Activated CD8-positive, alpha-beta memory T cell treated with anti-CD3 and anti-CD28 coated beads, Interleukin-2, amount 50 U/mL, for 4 hours (primary cell): ENCODE measurements at places on chromosomes 11 and 22.
A peak's percentile ranks its signal among the peaks of the same experiment; 100 is the strongest.

DNA sequence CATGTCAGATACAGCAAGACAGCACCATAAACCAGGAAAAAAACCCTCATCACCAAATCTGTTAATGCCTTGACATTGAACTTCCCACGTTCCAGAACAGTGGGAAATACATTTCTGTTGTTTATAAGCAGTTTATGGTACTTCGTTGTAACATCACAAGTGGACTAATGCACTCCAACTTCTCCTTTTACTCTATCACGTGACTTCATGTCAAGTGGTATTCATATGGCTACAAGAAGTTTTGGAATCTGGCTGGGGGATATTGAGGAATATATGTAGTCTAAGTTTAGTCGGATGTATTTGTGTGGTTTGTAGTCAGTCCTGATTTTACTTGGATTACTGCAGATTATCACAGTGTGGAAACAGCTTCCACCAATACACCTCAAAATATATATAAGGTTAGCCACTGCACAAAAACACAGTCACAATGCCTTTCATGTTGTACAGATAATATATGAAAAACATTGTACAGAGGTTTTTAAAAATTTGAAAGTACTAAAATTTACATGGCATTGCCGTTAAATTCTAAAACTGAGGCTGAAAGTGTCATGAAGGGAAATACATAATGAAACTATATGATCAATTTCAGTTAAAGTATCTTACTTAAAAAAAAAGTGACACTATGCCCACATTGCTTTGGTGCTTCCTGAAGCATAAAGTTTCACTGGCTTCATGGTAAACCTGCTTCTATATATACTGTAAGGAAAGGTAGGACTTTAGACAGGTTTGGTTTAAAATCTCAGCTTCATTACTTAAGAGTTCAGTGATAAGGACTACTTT, 134.1 kb downstream of the CASP12 start:
- DNase-seq, result no peak

GRCh38 chr11:107397357-107397756, 60.3 kb downstream of the CWF19L2 start:
- DNase-seq, result no peak

DNA sequence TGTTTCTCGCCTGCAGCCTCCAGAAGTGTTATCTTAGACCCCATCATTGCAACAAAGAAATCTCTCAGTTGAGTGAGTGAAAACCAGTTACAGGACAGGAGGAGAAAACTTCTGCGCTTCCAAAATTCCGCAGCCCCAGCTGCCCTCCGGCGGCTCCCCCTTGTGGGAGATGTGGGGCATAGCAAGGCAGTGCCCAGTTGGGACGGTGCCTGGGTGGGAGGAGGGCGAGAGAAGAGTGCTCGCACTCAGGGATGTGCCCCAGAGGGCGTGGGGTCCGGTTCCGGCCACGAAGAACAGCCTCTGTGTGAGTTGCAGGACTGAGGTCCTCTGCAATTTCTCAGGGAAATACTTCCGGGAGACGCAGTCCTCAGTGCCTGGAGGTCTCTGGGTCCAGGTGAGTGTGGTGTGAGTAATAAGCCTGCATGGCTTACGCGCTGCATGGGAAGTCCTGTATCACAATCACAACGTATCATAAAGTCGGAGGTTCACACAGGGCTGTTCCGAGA, 87.0 kb upstream of the BLID start:
- peak; percentile 14 for DNase-seq

GRCh38 chr11:33291004-33291777, 34.0 kb downstream of the HIPK3 start:
- DNase-seq, result no peak

GRCh38 chr11:76700177-76701100, 29.9 kb upstream of the LRRC32 start:
- DNase-seq, result no peak

DNA sequence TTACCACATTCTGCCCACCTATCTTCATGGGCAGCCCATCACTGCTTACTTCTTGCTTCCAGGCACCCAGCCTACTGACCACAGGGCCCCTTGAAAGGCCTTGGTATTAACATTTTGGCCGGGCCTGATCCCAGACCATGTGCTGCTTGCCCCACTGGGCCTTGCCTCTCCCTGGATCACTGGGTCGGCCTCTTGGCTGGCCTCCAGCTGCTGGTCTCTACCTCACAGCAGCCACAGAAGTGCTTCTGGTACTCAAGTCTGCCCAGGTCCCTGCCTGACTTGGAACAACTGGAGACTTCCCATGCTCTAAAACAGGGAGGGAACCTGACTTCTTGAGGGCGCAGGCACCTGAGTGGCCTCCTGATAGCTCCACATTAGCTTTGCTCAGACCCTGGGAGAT, 63.6 kb downstream of the THAP12 start:
- DNase-seq, result no peak

DNA sequence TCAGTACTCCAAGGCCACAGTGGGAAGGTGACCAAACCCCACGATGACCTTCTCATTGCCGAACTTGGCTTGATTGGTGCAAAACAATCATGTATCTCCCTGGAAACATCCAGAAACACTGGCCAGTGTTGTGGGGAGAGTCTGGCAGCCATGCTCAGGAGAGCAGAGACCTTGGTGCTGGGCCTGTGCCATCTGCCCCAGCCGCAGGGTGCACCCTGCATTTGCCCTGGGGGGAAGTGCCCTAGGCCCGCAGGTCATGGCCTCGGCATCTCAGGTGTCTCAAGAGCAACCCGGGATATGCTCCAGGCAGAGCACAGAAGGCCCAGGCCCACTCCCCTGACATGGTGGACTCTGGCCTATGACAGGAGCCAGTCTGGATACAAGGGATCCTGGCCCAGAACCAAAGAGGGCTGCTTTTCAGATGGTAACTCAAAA, 23.7 kb downstream of the ARVCF start:
- no peak for DNase-seq

DNA sequence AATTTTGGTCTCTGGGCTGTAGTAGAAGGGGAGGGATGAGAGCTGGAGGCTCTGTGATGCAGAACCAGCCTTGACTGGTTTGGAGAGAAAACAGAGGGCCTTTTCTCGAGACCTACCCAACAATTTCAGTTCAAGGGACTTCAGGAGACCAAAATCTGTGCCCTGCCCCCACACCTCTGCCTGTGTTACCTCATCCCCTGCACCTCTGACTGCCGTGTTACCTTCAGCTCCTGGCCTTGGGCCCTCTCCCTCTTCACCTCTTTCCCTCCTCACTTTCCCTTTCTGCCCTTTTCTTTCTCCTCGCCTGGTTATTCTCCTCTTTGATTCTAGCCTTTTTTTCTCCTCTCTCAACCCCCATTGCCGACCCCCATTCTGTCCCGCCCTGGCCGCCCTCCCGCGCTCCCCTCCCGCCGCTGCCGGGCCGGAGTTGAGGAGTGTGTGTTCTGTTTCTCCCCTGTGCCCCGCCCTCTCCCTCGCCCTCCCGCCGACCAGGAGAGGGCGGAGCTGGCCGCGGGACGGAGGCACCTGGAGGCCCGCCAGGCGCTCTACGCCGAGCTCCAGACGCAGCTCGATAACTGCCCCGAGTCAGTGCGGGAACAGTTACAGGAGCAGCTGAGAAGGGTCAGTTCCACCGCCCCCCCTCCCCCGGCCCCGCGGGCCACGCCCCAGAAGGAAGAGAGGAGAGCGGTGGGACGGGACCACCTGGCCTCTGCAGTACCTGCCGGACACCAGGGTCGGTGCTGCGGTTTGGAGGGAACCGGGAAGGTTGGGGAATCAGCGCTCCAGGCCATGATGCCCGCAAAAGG, 27.2 kb downstream of the PHLDB1 start:
- DNase-seq, result no peak

GRCh38 chr11:35486934-35487333, 38.5 kb downstream of the PAMR1 start:
- DNase-seq, result no peak

DNA sequence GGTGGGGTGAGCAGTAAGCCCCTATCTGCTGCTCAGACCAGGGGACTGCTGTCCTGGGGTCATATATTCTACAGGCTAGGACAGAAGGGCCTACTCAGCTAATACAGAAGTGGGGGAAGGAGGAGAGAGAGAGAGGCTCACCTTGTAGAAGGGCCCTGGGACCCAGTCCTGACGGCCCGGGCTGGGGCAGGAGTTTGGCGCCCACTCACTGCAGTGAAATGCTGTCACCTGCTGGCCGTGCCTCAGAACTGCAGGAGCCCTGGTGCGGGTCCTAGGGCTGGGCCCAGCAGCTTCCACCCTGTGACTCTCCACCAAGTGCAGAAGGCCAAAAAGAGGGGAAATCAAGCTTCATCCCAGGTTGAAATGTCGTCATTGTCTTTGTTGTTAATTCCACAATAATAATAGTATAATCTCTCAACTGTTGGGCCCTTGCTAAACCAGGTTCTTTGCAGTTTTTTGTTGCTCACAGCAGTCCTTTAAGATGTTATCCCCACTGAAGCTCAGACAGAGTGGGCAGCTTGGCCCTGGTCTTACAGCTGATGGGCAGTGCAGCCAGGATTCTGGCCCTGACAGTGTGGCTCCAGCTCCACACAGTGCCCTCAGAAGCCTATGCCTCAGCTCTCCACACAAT, 29.6 kb downstream of the TRIM29 start:
- DNase-seq, result peak; percentile 53

DNA sequence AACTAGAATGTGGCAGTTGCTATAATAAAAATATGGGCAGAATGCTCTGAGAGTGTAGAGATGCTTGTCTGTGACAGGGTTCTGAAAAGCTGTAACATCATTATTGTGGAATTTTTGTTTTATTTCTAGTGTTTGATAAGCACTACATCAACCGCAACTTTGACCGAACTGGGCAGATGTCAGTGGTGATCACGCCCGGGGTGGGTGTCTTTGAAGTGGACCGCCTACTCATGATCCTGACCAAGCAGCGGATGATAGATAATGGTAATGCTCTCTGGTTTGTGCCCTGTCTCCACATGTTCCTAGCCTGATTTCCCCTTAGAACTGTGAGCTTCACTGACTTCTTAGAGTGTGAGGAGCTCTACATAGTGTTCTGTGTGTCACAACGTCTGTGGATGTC, 48.8 kb downstream of the DEPDC5 start:
- DNase-seq, result no peak

- DNase-seq, result no peak
These were observed 16.6 kb downstream of the GALNT18 start for GRCh38 chr11:11605181-11605580.

GRCh38 chr11:17760102-17761029, 25.8 kb downstream of the KCNC1 start:
- DNase-seq, result no peak

DNA sequence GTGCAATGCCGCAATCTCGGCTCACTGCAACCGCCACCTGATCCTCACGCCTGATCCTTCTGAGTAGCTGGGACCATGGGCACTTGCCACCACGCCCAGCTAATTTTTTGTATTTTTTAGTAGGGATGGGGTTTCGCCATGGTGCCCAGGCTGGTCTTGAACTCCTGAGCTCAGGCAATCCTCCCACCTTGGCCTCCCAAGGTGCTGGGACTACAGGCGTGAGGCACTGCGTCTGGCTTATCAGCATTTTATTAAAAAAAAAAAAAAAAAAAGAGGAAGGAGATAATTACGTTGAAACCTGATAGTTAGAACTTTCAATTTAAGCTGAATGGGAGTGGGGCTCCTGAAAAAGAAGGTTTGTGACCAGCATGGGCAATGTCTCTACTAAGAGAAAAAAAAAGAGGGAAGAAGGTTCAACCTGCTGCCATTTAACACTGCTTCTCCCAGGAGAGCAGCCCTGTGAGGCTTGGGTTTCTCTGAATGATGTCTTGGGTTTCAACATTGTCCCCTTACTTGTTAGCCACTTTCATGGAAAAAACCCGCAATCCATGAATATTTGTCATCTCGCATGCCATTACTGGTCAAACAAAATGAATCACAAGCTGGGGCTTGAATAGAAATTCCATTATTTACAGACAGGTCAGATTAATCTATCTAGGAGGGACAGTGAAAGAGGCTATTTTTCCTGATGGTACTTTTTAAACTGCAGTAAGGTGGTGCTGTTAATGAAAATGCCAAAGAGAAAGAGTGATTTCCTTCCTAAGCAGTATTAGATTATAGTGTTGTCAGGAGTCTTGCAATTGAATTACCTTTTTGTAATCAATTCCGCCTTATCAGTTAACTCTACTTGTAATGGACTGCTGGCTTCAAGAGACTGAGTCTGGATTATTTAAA, 72.5 kb downstream of the PACS1 start:
- no peak for DNase-seq

GRCh38 chr11:119982517-119983239, 155.2 kb downstream of the TRIM29 start:
- DNase-seq, result no peak

DNA sequence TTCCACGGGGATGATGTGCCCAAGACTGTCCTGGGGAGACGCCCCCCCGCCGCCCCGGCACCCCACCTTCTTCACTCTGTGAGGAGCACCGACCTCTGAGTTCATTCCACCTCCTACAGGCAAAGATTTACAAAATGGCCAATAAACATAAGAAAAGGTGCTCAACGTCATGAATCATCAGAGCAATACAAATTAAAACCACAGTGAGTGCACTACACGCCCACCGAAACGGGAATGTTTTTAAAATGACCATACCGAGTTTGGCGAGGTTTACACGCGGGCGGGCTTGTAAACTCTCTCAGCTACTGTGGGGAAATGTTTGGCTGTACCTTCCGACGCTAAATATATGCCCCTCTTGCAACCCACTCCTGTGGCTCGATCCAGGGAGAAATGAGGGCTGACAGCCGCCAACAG, 7.9 kb downstream of the NPTXR start:
- DNase-seq, result no peak

- no peak for DNase-seq
These were observed 94.2 kb downstream of the ABTB2 start for GRCh38 chr11:34263441-34264091.

DNA sequence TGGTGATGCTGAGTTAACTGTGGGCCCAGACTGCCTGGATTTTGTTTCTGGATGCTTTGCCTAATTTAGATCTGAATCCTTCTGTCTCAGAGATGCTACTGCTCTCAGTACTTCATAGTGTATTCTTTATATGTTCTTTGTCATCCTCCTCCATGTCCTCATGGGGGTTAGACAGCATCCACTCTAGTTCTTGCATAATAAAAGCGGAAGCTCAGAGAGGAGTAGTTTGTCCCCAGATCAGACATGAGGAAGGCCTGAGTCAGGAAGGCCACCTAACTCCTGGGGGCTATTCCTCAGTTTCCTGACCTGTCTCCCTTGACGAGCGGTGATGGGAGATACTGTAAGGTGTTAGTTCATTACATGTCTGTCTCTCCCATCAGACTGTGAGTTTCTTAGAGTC, 90.2 kb downstream of the SCN3B start:
- DNase-seq, result no peak

DNA sequence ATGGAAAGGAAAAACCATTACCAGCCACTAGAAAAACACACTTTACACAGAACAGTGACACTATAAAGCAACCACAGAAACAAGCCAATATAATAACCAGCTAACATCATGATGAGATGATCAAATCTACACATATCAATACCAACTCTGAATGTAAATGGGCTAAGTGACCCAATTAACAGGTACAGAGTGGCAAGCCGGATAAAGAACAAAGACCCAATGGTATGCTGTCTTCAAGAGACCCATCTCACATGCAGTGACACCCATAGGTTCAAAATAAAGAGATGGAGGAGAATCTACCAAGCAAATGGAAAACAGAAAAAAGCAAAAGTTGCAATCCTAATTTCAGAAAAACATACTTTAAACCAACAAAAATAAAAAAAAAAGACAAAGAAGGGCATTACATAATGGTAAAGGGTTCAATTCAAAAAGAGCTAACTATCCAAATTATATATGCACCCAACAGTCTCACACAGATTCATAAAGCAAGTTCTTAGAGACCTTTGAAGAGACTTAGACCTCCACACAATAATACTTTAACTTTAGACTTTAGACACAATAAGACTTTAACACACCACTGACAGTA, 160.3 kb upstream of the TMEM45B start:
- no peak for DNase-seq
